T-helper 17 cell (primary cell): ENCODE measurements at places on chromosomes 1 and 21.

DNA sequence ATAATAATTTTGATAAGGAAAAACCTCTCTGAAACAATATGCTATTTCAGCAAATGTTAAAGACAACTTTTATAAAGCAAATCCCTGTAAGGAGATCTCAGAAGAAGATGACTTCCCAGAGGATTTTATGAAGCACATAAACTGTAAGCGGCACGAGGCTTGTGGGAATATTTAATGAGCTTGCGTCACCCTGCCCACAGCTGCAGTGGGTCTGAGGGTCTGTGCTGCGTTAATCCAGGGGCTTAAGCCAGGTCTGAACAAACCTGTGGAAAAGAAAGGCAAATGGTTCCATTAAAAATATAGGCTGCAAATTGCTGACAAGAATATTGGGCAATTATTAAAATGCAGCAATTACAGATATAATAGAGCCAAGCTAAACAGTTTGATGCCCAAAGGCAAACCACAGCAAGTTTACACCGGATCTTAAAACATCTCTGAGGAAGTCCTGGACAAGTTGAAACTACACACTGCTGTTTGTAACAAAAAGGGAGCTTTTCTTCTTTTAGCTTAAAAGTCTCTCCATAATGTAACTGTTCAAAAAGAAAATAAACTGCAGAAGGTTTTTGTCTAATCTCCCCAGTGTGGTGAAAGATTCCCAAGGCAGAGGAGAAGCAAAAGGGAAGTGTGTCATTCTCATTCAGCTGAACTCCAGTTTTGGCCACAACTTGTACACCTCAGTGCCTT, 21.8 kb downstream of the TGFBR3 start:
- no peak for DNase-seq
- no peak overlapping the region for H3K27ac ChIP-seq
- H3K4me3 ChIP-seq, result no peak overlapping the region
- H3K36me3 ChIP-seq, result no peaks in the 10 kb centered on the region

- H3K4me1 ChIP-seq, result peaks cover 5% of the 10 kb centered on the region
- DNase-seq, result no peak
- no peak overlapping the region for H3K4me3 ChIP-seq
- H3K36me3 ChIP-seq, result peaks cover 5% of the 10 kb centered on the region
These were observed 12.2 kb upstream of the AXDND1 start for GRCh38 chr1:179353546-179353945.

DNA sequence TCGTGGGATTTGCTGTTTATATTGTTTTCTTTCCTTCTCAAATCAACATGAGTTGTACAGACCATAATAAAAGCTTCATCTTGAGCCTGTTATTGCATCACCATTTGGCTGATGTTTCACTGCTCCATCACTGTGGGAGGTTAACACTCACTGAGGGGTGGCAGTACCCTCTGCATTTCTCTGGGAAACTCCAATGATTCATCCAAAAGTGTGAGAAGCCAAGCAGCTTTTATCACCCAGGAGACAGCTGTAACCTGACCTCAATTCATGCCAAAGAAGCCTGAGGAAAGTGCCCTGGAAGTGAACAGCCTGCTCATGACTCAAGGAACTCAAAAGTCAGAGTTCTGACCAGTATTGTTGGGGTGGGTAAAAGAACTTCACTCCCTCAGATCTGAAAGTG, 84.1 kb downstream of the GPR88 start:
- H3K27me3 ChIP-seq, result peaks cover 10% of the 10 kb centered on the region
- H3K4me3 ChIP-seq, result no peak overlapping the region
- no peak overlapping the region for H3K27ac ChIP-seq
- H3K36me3 ChIP-seq, result peaks cover 2% of the 10 kb centered on the region
- DNase-seq, result no peak

DNA sequence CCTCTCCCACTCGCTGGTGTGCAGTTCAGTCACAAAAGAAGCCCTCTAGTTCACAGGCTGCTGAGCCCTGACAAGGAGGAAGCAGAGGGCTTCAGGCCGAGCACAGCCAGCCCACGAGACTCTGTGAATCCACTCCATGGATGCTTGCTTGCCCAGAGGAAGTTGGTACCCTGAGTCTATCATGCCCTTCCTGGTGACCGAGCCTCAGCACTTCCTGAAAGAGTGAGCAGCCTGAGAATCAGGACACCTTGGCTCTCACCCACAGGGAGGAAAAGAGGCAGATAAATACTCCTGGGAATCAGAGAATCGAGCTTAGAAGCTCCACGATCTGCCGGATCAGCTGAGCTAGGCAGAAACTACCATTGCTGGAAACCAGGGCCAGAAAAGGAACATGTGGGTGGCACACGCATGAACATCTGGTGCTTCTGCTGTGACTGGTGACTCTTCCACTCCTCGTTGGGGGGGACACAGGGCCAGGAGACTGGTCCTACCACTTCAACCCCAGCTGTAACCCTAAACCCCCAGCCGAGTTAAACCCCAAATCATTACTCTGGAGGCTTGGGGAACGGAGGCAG, 376.3 kb upstream of the CAMK1G start:
- H3K36me3 ChIP-seq, result no peaks in the 10 kb centered on the region
- H3K27ac ChIP-seq, result no peak overlapping the region
- H3K27me3 ChIP-seq, result peaks cover 80% of the 10 kb centered on the region
- no peak for DNase-seq
- H3K4me3 ChIP-seq, result no peak overlapping the region
- peaks cover 2% of the 10 kb centered on the region for H3K4me1 ChIP-seq

GRCh38 chr1:192104852-192105251, 53.4 kb upstream of the RGS18 start:
- H3K36me3 ChIP-seq, result no peaks in the 10 kb centered on the region
- H3K27ac ChIP-seq, result no peak overlapping the region
- H3K4me3 ChIP-seq, result no peak overlapping the region
- no peaks in the 10 kb centered on the region for H3K4me1 ChIP-seq
- H3K27me3 ChIP-seq, result no peaks in the 10 kb centered on the region
- no peak for DNase-seq

DNA sequence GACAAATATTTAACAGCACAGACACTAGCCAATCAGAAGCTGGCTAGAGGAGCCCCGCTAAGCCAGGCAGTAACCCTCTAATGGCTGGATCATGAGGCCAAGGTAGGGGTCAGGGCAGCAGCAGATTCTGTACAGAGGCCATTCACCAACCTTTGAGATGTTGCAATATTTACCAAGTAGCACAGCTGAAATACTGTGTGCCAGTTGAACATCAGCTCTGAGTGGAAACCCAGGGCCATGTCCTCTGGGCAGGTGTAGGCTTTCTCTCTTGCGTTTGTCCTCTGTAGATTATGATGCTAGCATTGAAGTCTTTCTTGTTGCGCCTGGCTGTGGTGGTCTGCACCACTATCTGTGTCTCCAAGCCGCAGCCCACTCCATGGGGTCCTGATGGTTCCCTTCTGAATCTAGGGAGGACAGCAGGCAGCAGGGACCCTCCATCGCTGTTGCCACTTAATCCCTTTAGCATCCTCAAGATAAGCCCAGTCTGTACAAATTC, 2.5 kb upstream of the COG2 start:
- no peak overlapping the region for H3K4me3 ChIP-seq
- no peak for DNase-seq
- H3K4me1 ChIP-seq, result peaks cover 25% of the 10 kb centered on the region
- H3K27me3 ChIP-seq, result peaks cover 50% of the 10 kb centered on the region

GRCh38 chr1:179287946-179288345, 5.7 kb upstream of the SOAT1 start:
- H3K36me3 ChIP-seq, result no peaks in the 10 kb centered on the region
- DNase-seq, result no peak
- H3K27me3 ChIP-seq, result no peaks in the 10 kb centered on the region
- H3K4me1 ChIP-seq, result peaks cover 9% of the 10 kb centered on the region
- no peak overlapping the region for H3K4me3 ChIP-seq

- peaks cover 4% of the 10 kb centered on the region for H3K36me3 ChIP-seq
- H3K27ac ChIP-seq, result no peak overlapping the region
- H3K27me3 ChIP-seq, result peaks cover 31% of the 10 kb centered on the region
- H3K4me3 ChIP-seq, result no peak overlapping the region
- no peak for DNase-seq
These were observed 63.0 kb downstream of the RAP1GAP start for GRCh38 chr1:21605964-21606705.

- DNase-seq, result no peak
- H3K27ac ChIP-seq, result no peak overlapping the region
- no peaks in the 10 kb centered on the region for H3K4me1 ChIP-seq
These were observed 163.9 kb downstream of the ST6GALNAC5 start for GRCh38 chr1:77031106-77031662.

- no peaks in the 10 kb centered on the region for H3K27me3 ChIP-seq
- no peak overlapping the region for H3K4me3 ChIP-seq
- peaks cover 4% of the 10 kb centered on the region for H3K36me3 ChIP-seq
- no peak for DNase-seq
These were observed 38.4 kb downstream of the VAV3 start for GRCh38 chr1:107926436-107927080.

DNA sequence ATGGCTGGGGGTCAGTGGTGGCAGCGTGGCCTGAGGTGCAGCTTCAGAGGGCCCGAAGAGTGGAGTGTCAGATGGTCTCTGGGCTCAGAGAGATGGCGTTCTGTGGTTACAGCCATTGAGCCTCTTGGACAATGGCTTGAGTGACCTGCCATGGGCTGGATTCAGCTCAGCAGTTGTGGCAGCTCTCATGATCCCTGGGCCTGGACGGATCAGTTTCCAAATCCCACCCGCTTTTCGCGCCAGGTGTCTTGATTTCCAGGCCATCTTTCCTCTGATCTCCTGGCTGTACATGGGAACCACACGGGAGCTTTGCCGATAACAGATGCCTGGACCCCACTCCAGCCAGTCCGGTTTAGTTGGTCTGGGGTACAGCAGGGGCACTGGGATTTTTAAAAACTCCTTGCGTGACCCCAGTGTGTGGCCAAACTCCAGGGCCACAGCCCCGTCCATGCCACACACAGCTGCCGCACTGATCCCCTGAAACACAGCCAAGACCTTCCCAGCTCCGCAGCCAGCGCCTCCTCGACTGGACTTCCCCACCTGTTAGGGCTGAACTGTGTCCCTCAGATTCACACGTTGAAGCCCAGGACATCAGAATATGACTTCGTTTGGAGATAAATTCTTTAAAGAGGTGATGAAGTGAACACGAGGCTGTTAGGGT, 67.9 kb downstream of the ATP5PO start:
- H3K36me3 ChIP-seq, result peaks cover 3% of the 10 kb centered on the region
- H3K4me1 ChIP-seq, result no peaks in the 10 kb centered on the region
- peaks cover 3% of the 10 kb centered on the region for H3K27me3 ChIP-seq
- H3K4me3 ChIP-seq, result no peak overlapping the region
- H3K27ac ChIP-seq, result no peak overlapping the region

DNA sequence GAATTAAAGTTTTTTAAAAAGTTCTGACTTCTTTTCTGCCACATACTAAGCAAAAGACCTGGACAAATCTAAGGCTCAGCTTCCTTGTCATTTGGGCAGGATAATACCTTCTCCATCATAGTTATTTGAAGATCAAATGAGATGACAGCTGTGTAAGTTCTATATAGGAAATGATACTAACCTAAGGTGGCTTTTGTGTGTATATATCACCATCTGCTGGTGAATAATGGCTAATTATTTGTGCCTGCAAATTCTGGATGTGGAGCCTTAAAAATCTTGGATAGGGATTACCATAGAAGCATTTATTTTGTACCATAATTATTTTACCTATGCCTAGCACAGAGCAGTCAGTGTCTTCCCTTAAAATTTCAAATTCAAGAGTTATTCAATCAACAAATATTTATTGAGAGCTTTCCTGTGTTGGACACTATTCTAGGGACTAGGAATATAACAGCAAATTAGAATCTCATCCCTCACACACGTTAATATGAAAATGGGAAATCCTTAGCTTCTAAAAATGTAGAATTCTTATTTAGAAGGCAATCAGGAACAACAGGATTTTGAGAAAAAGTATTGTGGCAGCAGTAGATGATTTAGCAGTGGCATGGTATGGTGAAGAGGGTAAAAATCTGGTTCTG, 89.8 kb downstream of the TMEM200B start:
- DNase-seq, result no peak
- no peak overlapping the region for H3K4me3 ChIP-seq
- peaks cover 2% of the 10 kb centered on the region for H3K4me1 ChIP-seq
- H3K27ac ChIP-seq, result no peak overlapping the region
- no peaks in the 10 kb centered on the region for H3K36me3 ChIP-seq
- no peaks in the 10 kb centered on the region for H3K27me3 ChIP-seq

- H3K4me1 ChIP-seq, result peaks cover 16% of the 10 kb centered on the region
- H3K36me3 ChIP-seq, result peaks cover 2% of the 10 kb centered on the region
- H3K4me3 ChIP-seq, result no peak overlapping the region
- H3K27ac ChIP-seq, result no peak overlapping the region
These were observed 27.2 kb downstream of the CD46 start for GRCh38 chr1:207779008-207779407.

DNA sequence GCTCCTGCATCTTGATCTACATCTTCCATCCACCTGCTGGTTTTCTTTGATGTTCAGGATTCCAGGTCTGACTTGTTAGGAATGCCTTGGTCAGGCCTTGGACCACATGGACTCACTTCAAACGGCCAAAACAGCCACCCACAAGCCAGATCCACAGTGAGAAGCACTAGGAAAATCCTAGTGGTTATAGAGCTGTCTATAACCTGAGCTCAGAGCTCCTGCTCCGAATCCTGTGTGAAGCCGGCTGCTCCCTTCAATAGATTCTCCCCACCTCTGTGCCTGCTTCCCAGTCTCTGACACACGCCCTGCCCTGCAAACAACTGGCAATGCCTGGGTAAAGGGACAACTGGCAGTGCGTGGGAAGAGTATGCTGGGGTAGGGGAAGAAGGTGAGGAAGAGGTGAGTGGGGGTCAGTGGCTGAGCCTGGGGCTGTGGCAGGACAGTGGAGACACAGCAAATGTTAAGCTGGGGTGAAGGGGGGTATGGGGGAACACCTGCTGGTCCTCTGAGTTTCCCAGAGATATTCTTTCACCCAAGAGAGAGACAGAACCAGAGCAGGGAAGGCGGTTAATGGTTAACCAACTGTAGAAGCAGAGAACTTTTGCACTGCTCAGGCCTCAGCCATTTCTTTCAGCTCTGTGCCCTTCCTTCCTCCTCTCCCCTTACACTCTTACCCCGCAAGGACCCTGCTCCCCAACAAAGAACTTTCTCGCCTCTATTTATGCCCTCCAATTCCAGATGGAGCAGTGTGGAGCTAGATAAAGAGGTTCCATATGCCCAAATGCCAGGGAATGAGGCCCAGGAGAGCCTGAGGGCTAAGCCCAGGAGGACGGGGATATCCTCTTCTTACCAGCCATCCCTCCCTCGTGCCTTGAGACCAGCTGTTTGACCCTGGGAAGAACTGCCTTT, 4.5 kb downstream of the PLXNA2 start:
- H3K4me3 ChIP-seq, result no peak overlapping the region
- H3K27ac ChIP-seq, result no peak overlapping the region
- H3K27me3 ChIP-seq, result peaks cover 67% of the 10 kb centered on the region
- H3K4me1 ChIP-seq, result peaks cover 18% of the 10 kb centered on the region
